ENCODE measurements at places on chromosomes 3 and 15.

DNA sequence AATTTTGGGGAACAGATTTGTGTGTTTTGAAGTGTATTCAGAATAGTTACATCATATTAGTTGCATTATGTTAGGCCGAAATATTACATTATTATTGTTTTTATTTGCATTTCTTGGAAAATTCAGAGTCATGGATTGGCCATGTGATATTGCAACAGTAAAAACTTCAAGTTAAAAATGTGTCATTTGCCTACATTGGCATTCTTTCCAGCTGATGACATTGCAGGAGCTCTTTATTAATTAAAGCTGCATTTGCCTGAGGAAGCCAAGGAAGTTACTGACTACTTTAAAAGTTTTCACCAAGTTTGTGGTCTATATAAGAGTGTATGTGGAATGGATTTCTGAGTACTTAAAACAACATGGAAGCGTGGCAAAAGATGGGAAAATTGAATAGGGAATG is 726.4 kb upstream of the SGO1 start:
- DNase-seq: no peak

DNA sequence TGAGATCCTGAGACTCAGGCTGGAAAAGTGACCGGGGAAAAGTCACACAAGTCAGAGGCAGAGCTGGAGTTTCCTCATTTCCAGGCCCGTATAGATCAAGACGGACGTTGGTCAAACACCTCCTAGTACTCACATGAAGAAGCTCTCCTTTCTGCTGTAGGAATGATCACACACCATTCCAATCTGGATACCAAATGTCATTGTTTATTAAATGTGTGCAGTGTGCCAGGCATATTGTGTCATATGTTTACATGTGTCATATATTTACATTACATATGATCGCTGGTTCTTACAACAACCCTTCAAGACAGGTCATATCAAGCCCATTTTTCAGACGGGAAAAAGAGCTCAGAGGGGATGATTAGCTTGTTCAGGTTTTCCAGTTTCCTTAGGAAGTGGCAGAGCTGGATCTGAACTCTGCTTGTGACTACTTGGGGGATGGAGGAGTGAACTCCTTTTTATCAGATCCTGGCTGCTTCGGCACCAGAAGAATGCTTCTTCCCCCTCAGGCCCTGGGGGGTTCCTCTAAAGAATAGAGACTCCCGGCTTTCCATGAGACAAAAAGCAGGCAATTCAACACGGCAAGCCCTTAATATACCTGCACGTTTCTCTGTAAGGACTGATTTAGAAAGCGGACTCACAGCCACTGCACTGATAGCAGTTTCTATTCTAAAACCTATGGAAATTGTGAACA is 41.9 kb downstream of the FAM43A start:
- DNase-seq: no peak

DNA sequence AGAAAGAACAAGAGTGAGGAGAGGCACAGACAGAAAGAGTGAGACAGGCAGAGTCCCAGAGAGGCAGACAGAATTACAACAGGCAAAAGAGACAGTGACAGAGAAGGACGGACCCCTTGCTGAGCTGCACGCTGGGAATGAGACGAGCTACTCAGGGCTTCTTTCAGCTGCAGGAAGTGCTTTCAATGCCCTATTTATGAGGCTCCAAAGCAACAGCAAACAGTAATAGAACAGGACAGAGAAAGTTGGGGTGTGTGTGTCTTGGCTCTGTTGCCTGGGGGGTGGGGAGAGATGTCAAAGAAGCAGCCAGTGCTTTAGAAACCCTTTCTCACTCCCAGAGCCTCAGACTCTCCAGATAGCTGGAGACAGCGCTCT is 502 bp upstream of the TIMP4 start:
- DNase-seq: no peak

DNA sequence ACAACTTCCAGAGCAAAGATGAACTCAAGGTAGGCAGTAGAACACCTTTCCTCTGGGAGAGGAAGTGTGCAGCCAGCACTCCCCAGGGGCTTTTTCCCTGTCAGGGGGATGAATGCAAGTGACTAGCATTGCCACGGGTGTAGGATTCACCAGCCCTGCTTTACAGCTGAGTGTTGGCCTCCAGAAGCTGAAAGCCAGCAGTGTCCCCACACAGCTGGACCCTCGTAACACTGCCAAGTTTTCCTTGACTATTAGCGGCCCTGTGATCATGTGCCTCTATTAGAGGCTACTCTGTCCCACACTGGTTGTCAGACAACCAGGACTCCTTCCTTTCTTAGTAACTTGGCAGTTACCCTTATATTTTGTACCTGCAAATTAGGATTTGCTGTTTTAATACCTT is 104.9 kb upstream of the MANF start:
- DNase-seq: no peak

DNA sequence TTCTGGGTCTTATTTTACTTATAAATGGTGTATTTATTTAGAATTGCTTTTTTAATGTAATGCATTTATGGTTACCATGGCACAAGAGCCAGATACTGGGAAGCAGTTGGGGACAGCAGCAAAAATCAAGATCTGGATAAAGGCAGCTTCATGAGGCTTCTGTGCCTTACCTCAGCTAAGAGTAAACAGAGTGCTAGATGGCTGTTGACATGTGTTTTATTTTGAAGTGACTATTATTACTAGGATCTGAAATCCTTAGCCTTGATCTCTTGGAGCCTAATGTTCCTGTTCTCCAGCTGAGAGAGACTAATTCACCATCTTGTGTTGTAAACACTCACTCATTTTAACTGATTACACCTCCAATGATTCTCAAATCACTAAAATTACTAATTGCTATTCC is 317.8 kb downstream of the LPP start:
- no peak for DNase-seq

GRCh38 chr3:54827776-54828175 is 100.1 kb downstream of the LRTM1 start:
- no peak for DNase-seq

GRCh38 chr15:66164788-66165187 is 88.8 kb downstream of the MEGF11 start:
- no peak for DNase-seq

DNA sequence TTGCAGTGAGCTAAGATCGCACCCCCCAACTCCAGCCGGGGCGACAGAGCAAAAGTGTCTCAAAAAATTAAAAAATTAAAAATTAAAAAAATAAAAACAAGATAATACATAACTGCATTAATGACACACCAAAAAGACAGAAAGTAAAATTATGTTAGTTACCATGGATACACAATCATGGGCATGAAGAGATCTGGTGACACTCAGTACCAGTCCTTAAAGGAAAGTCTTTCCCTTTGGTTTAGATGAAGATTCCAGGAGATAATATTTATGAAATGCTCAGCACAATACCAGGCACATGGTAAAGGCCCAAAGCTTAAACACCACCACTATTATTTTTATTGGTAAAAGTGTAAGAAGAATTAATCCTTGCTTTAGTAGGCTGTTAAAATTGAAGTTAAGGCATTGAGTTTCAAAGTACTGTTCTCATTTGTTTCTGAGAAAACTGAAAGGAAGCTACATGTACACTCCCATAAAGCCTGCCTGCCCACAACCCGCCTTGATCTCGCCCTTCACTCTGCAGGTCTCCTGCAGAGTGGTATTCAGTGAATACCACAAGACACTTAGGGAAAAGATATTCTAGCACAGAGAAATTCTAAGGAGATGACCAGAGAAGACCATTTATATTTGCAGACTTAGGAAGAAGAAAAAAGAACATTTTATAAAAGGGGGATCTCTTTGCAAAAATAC is 52.3 kb downstream of the SUCLG2 start:
- no peak for DNase-seq

- no peak for DNase-seq
Observed at GRCh38 chr3:64993781-64994180, 306.0 kb upstream of the ADAMTS9 start.

- no peak for DNase-seq
Observed at GRCh38 chr3:31244929-31245817, 287.6 kb upstream of the STT3B start.

- DNase-seq: no peak
Observed at GRCh38 chr3:96863129-96863740, 48.8 kb downstream of the EPHA6 start.

GRCh38 chr3:58659051-58659675 is 7.4 kb downstream of the FAM3D start:
- no peak for DNase-seq

DNA sequence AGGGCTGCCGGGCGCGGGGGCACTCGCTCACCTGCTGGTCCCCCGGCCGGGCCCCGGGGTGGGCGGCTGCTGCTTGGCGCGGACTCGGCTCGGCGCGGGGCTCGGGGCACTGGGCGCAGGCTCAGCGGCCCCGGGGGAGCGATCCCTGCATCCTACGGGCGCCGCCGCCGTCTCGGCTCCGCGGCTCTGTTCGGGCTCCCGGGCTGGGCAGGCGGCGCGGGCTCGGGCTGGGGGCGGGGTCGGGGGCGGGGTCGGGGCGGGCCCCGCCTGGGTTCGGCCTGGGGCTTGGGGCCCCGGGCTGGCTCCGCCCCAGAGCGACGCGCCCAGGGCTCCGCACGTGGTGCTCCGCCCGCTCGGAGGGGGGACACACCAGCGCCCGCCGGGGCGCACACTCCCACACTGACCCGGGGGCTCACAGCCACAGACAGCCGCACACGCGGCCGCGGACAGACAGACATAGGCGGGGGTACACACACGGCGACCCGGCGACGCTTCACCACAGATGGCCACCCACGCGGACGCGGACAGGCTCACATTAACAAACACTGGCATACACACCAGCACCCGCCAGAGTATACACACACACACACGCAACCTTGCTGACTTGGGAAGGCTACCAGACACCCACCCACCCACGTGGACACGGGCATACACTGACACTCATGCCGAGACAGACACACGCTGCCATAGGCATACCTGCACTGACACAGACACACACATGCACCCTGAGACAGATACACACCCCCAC is at the start of gene SCN5A:
Gene SCN5A, minus strand, starts transcription at position 188 of the 748 bp plus-strand sequence. CDS start 16,380 bp downstream, outside the sequence.
- peak; percentile 17 for DNase-seq

- DNase-seq: no peak
Observed at GRCh38 chr3:9917820-9918219, 922 bp downstream of the IL17RC start.

Data from activated CD4-positive, CD25-positive, alpha-beta regulatory T cell (primary cell).